CD4-positive, alpha-beta T cell treated with Interleukin-10 for 1 hour (primary cell): ENCODE measurements at places on chromosomes 1 and 21.
A peak's percentile ranks its signal among the peaks of the same experiment; 100 is the strongest.

- no peak for DNase-seq
Measured at GRCh38 chr1:54979327-54979891, 1.0 kb upstream of the TMEM61 start.

GRCh38 chr21:37231671-37232070, 35.5 kb downstream of the VPS26C start:
- DNase-seq = no peak

DNA sequence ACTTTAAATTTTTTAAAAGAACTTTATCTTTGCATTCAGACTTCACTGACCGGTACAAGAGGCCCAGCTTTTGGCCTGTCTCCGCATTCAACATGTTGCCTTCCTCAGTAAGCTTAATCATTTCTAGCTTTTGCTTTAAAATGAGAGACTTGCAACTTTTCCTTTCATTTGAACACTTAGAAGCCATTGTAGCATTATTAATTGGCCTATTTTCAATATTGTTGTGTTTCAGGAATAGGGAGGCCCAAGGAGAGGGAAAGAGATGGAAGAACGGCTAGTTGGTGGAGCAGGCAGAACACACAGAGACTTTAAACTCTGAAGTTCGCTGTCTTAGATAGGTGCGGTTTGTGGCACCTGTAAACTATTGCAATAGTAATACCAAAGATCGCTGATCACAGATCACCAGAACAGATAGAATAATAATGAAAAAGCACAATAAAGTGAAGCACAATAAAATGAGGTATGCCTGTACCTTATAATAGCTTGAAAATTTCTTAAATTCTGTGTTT, 31.4 kb downstream of the RABGAP1L start:
- DNase-seq = no peak

- DNase-seq = no peak
Measured at GRCh38 chr1:125080077-125080476, 3895.3 kb downstream of the SRGAP2C start.

DNA sequence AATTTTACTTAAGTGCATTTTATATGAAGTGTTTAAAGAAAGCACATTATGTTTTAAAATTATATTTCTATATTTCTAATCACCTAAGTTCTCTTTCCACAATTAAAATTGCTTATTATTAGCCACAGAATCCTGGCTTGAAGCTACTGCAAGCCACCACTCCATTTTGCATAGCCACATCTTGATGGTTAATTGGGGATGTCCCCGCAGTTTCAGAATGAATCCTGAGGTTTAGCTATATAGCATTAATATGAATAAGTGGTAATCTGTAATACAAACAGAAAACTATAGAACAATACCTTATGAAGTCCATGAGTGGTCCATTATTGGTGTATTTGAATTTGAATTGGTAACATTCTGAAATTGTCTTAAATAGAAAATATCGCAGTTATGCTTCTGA, 11.6 kb upstream of the GOLPH3L start:
- no peak for DNase-seq

- DNase-seq = no peak
Measured at GRCh38 chr1:177302357-177303044, 131.7 kb downstream of the BRINP2 start.

DNA sequence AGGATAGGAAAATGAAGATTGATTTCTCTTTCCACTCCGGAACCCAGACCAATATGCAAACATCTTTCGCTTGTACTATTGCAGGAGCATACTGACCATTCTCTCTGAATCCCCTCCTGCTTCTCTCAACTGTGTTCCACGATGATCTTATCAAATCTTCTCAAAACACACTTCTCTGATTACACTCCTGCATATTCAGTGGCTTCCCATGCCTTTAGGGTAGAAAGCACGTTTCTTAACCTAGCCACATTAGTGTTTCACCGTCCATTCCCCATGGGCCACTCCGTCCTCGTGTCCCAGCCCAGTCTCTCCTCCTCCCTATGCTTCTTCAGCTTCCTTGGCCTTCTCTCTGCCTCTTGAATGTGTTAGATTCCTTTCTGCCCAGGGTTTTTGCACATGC, 198.5 kb downstream of the ZP4 start:
- no peak for DNase-seq

DNA sequence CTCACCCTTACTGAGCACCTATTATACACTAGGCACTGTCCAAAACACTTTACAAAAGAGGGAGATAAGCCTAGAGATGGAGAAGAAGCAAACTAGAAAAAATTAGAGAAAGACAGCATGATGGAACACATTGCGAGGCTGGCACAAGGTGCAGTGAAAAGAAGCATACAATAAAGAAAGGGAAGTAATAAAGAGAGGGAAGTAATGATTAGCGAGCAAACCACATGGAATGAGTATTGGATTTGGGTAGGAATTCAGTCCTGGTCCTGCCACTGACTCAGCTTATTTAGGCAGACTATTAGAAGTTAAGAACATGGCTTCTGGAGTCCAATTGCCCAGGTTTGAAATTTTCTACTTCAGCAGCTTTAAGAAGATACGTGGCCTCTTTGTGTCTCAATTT, 32.6 kb upstream of the FNBP1L start:
- DNase-seq = no peak

GRCh38 chr1:32991819-32992488, 27.3 kb upstream of the RNF19B start:
- no peak for DNase-seq

DNA sequence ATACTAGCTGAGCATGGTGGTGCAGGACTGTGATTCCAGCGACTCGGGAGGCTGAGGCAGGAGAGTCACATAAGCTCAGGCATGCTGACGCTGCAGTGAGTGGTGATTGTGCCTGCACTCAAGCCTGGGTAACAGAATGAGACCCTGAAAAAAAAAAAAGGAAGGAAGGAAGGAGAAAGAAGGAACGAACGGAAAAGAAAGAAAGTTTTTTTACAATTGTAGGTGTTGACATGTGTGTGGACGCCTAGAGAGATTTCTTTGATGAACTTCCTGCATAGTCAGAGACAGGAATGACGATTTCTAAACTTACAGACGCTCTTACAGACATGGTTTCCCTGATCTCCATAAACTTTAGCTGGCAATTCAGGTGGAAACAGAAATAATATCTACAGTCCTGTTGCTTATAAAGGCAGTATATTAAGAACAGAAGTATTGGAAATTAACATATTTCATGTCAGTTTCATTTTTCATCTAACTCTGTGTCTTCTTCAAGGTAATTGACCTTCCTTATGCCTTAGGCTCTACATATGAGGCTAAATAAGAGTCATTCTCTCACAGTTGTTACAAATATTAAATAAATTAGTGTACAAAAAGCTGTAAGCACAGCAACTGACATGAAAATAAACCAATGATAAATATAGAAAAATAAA, 4.1 kb downstream of the SAMSN1 start:
- DNase-seq = peak; percentile 60

GRCh38 chr1:151819976-151820623, 11.5 kb downstream of the RORC start:
- no peak for DNase-seq

- DNase-seq = peak; percentile 25
Measured at GRCh38 chr1:165144757-165145397, 211.6 kb downstream of the LMX1A start.

DNA sequence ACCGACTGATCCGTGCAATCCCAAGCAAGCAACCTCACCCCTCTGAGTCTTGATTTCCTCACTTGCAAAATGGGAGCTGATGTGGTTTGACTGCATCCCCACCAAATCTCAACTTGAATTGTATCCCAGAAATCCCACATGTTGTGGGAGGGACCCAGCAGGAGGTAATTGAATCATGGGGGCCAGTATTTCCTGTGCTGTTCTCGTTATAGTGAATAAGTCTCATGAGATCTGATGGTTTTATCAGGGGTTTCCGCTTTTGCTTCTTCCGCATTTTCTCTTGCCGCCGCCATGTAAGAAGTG, 58.4 kb downstream of the FHAD1 start:
- no peak for DNase-seq

DNA sequence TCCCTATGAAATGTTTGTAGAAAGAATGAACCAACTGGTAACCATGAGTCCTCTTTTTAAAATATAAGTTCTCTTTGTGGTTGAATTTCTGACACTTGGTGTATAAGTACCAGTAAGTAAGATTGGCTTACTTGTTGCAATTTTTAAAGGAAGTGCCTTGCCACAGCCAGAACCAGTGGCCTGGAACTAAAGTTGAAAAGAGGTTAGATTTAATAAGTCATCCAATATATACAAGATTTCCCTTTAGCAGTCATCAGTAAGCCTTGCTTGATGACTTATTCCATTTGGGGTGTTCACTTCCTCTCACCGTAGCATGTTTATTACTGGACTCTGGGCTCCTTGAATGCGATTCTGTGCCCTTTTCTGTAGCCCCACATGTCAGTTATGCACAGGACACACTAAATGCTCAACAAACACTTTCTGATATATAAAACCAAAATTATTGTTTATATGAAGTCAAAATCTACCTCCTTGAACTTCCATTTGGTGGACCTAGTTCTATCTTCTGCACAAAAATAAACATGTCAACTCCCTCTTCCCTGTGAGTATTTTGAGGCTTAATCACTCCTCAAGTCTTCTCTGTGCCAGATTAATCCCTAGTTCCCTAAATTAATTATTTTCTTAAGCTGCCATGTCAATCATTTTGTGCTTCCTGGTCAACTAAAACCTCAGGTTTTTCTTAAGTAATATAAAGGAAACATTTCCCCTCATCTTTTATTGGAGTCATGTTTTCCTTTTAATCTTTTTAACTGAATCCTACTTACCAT, 218.1 kb downstream of the ST6GALNAC3 start:
- no peak for DNase-seq

DNA sequence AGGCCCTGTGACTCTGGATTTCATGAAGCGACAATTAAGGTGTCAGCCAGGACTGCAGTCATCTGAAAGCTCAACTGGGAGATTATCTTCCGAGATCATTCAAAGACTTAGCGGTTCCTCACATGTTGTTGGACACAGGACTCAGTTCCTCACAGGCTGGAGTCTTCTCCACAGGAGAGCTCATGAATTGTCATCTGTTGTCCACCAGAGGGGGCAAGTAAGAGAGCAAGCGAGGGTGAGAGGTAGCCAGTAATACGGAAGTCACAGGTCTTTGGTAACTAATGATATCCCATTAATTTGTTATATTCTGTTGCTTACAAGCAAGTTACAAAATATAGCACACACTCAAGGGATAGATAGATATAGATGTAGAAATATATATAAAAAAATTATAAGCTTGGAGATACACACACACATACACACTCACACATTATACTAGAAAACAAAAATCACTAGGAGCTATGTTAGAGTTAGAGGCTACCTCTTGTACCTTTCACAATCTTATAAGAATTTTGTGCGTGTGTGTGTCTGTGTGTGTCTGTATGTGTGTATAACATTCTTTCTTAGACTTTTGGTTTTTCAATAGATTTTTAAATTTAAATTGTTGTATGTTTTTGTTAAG, 1695.3 kb downstream of the BRINP3 start:
- DNase-seq = no peak

- no peak for DNase-seq
Measured at GRCh38 chr1:29650476-29650875, 414.2 kb downstream of the PTPRU start.

GRCh38 chr1:146035048-146035423, 13.5 kb upstream of the HJV start:
- DNase-seq = no peak

DNA sequence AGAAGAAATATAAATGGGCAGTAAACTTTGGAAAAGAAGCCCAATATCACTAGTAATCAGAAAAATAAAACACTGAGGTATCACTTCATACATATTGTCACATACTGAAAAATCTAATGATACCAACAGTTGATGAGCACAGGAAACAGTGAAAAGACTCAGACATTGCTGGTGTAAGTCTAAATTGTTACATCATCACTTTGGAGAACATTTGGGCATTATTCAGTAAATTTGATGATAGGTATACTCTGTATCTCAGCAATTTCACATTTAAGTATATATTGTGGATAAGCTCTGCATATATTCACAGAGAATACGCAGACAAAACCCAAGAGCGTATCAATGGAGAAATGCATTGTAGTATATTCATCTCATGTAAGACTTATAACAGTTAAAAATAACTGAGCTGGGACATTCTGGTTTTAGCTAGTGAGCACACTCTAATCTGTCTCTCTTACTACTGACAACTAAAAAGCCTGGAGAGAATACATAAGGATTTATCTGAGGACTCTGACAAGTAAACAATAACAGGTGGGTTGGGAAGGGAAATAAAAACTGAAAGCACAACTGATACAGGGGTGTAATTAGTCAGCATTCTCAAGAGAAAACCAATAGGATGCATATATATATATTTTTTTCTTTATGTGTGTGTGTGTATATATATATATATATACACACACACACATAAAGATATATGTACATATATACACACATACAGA, 212.7 kb upstream of the JUN start:
- DNase-seq = no peak

GRCh38 chr1:53257454-53258081, 19.2 kb upstream of the MAGOH start:
- no peak for DNase-seq

- DNase-seq = no peak
Measured at GRCh38 chr1:165635329-165635728, 4.3 kb downstream of the MGST3 start.
